ENCODE measurements at places on chromosomes 2 and 18.

- DNase-seq = no peak
Observed at GRCh38 chr18:56748698-56749268, 97.6 kb downstream of the WDR7 start.

DNA sequence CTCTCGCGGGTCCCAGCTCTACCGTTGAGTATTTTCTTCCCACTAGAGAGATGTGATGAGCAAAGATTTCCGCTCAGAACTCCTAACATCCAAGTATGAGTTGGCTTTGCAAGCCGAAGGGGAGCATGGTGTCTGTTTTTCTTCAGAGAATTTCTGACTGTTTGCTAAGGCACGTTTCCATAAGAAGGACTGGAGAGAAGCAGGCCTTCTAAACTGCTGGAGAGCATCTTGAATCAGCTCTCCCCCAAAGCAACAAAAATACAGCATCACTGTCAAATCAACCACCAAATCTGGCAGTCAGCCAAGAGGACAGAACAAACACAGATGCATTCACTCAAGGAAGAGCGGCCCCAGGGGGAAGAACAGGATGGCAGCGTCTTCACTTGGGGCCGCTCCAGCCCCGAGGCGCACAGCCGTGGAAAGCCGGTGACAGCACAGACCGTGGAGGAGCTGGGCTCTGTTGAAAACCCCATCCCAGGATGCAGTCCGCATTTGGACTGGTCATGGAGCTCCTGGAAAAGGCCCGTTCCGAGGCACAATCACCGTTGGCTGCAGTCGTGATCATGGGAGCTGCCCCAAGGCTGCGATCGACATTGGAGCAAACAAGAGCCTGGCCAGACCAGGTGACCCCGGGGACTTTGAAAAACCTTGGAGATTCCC is 101.4 kb downstream of the NFATC1 start:
- DNase-seq = no peak

GRCh38 chr2:96142217-96143113 is 2.8 kb downstream of the DUSP2 start:
- DNase-seq = no peak

GRCh38 chr18:433960-434359 is 66.5 kb downstream of the COLEC12 start:
- no peak for DNase-seq

GRCh38 chr2:31434911-31435310 is 20.4 kb upstream of the XDH start:
- no peak for DNase-seq

DNA sequence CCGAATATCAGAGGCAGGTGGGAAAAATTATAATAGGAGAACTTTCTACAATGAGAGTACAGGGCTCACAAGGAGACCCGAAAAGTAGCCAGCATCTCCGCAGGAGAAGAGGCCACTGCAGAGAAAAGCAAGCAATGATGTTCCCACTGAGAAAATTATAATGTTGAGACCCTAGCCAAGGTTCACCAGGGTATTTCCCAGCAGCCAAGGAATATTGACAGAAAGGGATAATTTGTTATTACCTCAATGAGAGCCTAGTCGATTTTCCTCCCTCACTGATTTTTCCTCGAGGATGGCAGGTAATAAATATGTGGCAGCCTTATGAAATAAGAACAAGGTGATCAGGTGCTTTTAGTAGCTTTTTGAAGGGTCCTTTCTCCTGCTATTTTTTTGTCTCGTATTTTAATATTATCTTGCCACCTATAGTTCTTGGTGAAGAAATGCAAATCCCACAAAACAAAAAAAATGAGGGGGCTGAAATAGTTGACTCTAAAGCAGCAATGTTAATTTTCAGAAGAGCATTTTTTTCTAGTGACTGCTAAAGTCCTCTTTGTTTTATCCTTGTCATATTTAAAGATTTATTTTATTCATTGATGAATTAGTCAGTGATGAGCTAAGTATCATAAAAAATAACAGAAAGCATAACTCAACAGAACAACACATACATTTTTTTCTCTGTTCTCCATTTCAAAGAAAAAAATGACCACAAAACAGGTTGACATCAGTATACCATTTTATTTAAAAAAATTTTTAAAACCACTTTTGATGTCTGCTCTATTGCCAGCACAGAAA is 215.4 kb downstream of the KCNE4 start:
- DNase-seq = no peak

GRCh38 chr2:68726608-68727367 is 7.8 kb upstream of the ARHGAP25 start:
- DNase-seq = peak; percentile 61

DNA sequence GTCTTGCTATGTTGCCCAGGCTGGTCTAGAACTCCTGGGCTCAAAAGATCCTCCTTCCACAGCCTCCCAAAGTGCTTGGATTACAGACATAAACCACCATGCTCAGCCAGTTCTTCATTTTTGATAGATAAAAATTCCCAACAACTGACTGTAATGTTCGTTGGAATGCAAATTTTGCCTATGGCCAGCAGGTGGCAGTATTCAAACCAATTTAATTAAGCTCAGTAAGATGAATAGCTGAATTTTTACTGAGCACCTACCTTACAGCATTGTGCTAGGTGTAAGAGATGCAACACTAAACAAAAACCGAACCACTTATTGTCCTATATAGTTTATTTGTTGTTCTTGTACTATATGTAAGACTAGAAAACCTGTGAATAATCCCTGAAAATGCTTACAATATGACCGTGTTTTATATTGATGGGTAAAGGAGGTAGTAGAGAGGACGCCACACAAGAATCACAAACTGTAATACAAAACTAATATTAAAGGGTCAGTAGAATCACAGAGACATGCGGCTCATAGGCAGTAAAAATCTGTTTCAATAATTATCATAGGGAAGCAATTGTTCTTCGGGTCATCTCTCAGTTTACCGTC is 8.2 kb upstream of the TMEM182 start:
- no peak for DNase-seq

DNA sequence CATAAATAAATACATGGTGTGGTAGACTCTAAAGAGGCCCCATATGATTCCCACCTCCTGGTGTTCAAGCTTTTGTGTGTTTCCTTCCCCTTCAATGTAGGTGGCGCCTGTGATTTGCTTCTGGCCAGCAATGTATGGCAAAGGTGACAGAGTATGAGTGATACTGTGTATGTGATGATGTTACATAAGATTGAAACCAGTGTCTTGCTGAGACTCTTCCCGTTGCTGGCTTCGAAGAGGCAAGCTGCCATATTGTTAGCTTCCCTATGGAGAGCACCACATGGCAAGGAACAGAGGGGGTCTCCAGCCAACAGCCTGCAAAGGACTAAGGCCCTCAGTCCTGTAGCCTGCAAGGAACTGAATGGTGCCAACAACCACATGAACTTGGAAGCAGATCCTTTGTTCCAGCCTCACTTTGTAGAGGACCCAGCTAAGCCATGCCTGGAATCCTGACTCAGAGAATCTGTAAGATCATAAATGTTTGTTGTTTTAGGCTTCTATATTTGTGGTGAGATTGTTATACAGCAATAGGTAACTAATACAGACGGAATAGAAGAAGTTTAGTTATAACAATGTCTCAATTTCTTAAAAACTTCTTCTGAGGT is 1.7 kb upstream of the SMAD4 start:
- no peak for DNase-seq

DNA sequence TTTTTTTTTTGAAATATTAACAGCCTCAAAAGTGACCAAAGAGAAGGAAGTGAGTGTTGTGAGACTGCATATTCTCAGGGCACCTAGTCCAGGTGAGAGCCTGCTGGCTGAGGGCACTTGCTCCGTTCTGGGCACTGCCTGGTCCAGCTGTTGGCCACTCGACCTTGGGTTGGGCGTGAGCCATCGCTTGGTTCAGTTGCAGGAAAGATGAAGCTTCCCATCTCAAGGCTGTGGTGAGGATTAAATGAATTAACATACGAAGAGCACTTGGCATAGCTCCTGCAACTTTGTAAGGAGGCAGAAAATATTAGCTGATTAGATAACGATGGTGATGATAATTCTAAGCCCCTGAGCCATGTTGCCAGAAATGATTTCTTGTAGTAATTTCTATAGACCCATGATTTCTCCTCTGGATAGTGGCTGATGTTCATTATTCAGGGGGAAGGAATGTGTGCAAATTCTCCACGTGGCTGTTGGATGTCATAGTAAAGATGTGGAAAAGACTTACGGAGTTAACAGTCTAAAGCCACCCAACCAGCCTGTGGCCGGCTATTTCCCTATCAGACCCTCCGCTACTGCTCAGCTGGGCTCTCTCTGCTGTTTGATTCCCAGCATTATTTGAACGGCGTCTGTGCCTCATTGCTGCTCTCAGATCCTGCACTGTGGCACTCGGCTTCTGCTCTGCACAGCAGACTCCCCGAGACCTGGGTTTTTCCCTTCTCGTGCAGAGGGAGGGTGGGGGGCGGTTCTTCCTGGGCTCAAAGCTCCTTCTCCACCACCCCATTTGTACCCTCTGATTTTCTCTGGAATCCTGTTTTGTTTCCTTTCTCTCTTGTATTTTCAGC is 221.1 kb downstream of the GALR1 start:
- no peak for DNase-seq

- no peak for DNase-seq
Observed at GRCh38 chr18:49626842-49627467, 65.1 kb downstream of the LIPG start.

DNA sequence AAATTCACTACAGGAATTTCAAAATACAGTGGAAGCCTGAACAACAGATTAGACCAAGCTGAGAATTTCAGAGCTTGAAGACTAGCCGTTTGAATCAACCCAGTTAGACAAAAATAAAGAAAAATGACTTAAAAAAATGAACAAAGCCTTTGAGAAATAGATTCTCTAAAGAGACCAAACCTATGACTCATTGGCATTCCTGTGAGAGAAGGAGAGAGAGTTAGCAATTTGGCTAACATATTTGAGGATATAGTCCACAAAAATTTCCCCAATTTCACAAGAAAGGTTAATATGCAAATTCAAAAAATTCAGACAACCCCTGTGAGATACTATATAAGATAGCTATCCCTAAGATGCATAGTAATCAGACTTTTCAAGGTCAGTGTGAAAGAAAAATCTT is 78.0 kb downstream of the MYO3B start:
- DNase-seq = no peak

DNA sequence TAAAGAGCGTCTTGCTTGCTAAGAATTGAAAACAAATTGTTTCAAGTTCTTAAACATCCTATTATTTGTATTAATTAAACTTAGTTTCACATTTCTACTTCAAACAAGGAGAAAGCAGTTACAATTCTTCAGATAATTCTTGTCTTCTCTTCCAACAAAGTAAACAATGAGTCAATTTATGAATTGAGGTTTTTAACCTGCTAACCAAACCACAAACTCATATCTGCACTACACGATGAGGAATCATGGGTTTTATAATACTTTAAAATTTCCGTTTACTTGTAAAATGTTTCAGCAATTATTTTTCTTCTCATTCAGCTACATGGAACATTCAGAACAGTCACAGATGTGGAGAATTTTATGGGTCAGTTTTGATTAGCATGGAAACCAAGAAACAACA is 114.2 kb downstream of the SPIRE1 start:
- DNase-seq = no peak

DNA sequence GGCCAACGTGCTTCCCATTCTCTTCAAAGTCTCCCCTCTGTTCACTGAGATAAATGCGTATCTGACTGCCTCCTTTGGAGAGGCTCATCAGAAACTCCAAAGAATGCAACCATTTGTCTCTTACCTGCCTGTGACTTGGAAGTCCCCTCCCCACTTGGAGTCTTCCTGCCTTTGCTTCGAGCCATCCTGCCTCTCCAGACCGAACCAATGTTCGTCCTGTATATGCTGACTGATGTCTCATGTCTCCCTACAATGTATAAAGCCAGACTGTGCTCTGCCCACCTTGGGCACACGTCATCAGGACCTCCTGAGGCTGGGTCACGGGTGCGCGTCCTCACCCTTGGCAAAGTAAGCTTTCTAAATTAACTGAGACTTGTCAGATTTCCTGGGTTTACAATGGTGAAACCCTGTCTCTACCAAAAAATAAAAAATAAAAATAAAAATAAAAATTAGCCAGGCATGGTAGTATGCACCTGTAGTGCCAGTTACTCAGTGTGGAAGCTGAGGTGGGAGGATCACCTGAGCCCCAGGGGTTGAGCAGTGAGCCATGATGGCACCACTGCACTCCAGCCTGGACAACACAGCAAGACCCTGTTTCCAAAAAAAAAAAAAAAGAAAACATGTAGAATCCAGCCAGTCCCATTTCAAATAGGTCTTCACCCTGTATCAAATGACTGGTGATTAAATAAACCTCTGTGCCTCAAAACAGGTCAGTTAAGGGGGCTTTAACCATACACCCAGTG is 29.0 kb downstream of the HDLBP start:
- no peak for DNase-seq

- no peak for DNase-seq
Observed at GRCh38 chr2:86297382-86298147, 39.9 kb downstream of the REEP1 start.

GRCh38 chr2:66899109-66899508 is 464.2 kb downstream of the MEIS1 start:
- no peak for DNase-seq

GRCh38 chr2:224646242-224646846 is 61.2 kb upstream of the CUL3 start:
- DNase-seq = no peak

DNA sequence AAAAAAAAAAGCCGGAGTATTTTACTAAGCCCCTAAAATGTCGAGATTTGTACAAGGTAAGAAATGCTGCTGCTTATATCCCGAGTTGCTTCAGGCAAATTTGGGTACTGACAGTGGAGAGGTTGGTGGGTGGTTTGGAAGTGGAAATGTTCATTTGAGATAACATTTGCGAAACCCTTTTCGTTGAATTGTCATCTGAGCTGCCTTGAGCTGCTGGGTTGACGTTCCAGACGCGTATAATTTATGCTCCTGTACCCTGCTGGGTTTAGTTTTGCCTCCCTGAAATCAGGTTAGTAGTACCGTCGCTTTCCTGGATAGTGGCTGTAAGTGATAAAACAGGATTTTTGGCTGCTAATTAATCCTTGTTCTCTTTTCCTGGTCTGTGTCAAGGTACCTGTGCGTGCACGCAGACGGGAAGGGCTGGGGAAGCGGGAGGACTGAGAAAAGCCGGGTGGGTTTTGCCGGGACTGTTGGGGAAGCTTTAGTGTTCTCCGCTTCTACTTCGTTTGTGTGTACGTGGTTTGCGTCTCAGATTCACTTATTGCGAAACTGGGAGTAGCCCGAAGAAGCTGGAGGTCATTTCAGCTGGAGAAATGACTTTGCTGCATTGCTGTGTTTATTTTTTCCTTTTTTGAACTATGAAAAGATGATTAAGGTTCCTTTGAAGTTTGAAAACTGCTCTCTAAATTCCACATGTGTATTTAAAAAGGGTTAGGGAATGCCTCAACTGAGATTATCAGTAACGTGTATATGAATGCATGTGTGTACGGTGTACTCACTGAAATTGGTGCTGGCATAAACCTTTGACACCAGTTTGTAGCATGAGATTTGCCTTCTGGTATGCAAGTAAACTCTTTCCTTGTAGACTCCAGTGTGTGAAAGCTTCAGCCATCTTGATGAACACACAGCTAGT is 709 bp downstream of the UGP2 start:
- no peak for DNase-seq
